ENCODE measurements at places on chromosomes 11 and 22.

GRCh38 chr11:12159351-12160099 is 49.1 kb downstream of the MICAL2 start:
- no peak for DNase-seq

- no peak for DNase-seq
These were observed 12.6 kb upstream of the COX8A start for GRCh38 chr11:63961608-63962412.

DNA sequence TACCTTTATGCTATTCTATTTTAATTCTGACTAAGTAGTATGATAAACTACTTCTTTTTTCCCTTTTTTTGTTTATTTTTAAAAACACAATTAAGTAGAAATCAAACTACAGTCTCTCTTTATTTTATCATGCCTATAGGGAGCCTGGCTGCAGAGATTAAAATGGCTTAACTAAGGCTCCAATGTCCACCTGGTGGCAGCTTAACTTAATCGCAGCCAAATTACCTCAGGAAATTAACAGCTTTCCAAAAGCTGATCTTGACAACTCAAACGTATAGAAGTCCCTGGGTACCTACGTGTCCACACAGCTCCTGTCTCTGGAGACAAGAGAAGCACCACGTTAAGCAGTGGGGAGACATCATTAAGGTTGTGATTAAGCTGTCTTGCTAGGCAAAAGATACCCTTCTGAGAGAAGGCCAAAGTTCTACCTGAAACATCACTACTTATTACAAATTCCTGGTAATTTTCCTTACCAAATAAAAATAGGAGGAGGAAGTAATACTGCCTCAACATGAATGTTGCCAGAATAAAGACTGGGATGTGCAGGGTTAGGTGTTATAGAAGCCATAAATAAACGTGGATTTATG is 63.2 kb upstream of the SNX19 start:
- DNase-seq, result no peak

DNA sequence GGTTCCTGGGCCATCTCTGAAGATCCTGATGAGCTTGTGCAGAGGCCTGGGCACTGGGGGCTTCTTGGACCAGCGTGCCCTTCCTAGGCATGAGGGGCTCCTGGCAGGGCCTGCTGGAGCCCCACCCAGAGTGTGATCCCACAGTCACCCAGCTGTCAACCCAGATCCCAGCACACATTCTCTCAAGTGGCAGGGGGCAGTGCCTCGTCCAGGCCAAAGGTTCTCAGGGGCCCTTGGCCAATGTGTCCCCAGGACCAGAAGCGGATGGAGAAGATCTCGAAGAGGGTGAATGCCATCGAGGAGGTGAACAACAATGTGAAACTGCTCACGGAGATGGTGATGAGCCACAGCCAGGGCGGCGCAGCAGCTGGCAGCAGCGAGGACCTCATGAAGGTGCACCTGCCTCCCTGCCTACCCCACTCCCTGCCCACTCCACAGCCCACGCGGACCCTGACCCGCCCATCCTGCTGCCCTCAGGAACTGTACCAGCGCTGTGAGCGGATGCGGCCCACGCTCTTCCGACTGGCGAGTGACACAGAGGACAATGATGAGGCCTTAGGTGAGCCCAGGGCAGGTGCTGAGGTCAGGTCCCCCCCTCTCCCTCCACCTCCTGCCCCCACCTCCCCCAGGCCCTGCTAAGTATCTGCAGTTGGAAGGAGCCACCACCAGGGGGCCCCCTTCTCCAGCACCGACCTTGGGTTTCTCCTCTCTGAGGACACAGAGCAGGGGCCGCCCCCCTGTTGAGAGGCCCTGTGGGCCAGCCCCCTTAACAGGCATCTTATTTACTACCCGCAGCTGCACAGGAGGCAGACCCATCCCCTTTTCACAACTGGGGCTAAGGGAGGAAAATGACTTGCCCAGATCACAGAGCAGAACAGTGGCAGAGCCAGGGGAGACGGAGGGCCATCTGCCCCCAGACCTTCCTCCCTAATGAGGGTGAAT is 14.7 kb downstream of the GGA1 start:
- DNase-seq, result no peak

All from mesenteric fat pad (tissue), 1 donor.